ENCODE measurements at places on chromosomes 3 and 15.

GRCh38 chr15:31453558-31454318 is 127.1 kb downstream of the KLF13 start:
- DNase-seq = no peak
- H3K4me3 ChIP-seq = no peak overlapping the region
- peaks cover 28% of the 10 kb centered on the region for H3K4me1 ChIP-seq
- H3K36me3 ChIP-seq = no peaks in the 10 kb centered on the region

DNA sequence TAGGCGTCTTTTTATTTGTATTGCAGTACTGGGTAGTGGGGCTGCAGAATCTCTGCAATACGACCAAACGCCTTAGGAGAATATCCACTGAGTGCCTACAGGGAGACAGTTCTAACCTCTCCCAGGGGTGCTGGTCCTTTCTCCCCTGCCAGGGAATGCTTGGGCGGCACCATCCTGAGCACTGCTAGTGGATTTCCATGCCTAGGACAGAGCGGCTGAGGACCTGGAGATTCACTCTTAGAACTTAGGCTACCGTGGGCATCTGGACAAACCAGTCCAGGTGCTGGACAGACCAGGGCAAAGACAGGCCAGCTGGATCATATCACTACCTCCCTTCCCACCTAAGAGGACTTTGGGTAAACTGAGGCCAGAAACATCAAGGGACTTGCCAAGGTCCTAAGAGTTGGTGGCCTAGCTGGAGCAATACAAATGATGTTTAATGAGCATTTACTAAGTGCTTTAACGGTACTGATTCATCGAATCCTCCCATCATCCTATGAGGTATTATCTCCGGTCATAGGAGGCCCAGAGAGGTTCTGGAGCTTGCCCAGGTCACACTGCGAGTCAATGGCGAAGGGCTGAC is 902 bp downstream of the TMEM44 start:
- no peak overlapping the region for H3K27ac ChIP-seq
- DNase-seq = no peak
- H3K36me3 ChIP-seq = peaks cover 1% of the 10 kb centered on the region
- H3K4me3 ChIP-seq = peak overlapping the region; percentile 78

DNA sequence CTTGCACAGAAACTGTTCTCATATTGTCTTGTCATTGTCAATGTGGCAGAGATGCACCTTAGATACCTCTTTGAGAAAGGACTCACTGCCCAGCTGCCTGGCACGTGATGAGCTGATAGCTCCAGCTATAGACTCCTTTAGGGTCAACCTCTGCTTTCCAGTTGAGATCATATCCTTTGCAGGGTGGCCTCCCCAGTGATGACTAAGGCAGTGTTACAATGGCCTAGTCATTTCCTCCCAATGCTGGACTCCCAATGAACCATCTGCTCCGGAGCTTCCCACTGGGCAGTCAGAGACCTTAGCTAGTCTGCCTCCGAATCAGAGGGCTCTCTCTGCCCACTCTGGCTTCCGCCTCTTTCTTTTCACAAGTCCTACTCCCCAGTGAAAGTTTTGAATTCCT is 79.5 kb downstream of the CHRD start:
- no peaks in the 10 kb centered on the region for H3K27me3 ChIP-seq
- peaks cover 4% of the 10 kb centered on the region for H3K4me1 ChIP-seq

DNA sequence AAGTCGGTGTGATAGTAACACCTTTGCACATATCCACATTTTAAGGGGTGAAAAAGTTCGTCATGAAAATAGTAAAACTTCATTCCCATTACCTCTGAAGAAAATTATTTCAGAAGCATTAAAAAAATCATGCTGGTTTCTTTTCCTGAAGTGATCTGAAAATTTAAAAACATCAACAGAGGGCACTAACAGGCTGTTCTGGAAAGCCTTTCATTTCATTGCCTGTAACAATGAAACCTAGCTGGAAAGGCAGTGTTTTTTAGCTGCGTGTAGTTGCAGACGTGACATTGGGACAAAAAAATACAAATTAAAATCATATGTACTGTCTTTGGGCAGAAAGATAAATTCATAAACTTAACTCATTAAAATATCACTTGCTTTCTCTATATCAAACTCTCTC is 993.8 kb downstream of the GBE1 start:
- no peaks in the 10 kb centered on the region for H3K36me3 ChIP-seq
- no peaks in the 10 kb centered on the region for H3K4me1 ChIP-seq
- no peaks in the 10 kb centered on the region for H3K27me3 ChIP-seq
- no peak for DNase-seq

- no peak overlapping the region for H3K4me3 ChIP-seq
- no peaks in the 10 kb centered on the region for H3K4me1 ChIP-seq
- no peaks in the 10 kb centered on the region for H3K36me3 ChIP-seq
- peaks cover 7% of the 10 kb centered on the region for H3K27me3 ChIP-seq
These were observed 110.8 kb downstream of the ADCY5 start for GRCh38 chr3:123337948-123338619.

GRCh38 chr3:8366219-8366810 is 135.3 kb upstream of the LMCD1 start:
- H3K27ac ChIP-seq = no peak overlapping the region
- H3K4me1 ChIP-seq = no peaks in the 10 kb centered on the region
- no peaks in the 10 kb centered on the region for H3K27me3 ChIP-seq
- H3K36me3 ChIP-seq = no peaks in the 10 kb centered on the region

DNA sequence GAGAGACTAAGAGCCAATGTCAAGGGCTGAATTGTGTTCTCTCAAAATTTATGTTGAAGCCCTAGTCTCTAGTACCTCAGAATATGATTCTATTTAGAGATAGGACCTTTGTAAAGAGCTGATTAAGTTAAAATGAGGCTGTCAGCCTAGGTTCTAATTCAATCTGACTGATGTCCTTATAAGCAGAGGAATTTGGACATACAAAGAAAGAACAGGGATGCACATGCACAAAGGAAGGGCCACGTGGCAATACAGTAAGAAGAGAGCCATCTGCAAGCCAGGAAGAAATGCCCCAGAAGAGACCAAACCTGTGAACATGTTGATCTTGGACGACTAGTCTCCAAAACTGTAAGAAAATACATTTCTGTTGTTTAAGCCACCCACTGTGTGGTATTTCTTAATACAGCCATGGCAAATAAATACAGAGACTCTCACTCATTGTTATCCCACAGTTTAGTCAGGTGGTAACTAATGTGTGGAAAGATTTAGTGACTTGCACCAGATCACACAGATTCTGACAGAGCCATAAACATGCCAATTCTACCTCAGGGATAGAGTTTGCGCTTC is 652.2 kb downstream of the NAALADL2 start:
- no peak overlapping the region for H3K27ac ChIP-seq

DNA sequence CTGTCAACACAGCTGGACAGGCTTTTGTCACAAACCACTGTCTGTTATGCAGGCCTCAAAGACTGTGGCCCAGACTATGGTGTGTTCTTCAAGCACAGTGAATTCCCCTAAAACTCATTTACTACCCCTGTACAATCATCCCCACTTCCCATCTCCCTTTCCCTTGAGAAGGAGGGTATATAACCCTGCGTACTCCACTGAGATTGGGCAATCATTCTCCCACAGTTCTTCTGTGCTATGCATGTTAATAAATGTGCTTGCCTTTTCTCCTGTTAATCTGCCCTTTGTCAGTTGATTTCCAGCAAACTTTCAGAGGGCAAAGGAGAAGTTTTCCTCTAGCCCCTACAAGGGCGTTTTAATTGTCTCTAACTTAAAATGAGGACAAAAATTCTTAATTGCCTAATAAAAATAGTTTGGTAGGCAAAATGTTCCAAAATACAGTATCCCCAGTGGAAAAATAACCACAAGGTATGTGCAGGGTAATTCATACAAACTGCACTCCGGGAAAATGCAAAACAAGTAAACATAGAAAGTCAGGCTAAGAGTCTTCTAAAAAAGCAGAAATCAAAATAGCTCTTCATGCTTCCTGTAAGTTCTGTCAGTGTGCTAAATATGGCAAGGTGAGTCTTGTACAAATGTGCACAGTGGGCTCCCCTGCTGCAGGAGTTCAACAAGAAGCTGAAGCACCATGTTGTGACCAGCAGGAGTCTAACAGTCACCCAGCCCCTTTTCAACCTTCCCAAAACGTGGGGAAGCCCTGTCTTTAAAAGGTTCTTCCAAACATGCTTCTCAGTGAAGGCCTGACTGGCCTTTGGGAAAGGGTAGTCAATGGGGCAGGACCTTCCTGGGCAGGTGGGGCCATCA is 10.2 kb downstream of the ATP10A start:
- no peak for DNase-seq
- H3K36me3 ChIP-seq = no peaks in the 10 kb centered on the region
- no peaks in the 10 kb centered on the region for H3K27me3 ChIP-seq
- H3K4me3 ChIP-seq = no peak overlapping the region
- H3K27ac ChIP-seq = no peak overlapping the region

DNA sequence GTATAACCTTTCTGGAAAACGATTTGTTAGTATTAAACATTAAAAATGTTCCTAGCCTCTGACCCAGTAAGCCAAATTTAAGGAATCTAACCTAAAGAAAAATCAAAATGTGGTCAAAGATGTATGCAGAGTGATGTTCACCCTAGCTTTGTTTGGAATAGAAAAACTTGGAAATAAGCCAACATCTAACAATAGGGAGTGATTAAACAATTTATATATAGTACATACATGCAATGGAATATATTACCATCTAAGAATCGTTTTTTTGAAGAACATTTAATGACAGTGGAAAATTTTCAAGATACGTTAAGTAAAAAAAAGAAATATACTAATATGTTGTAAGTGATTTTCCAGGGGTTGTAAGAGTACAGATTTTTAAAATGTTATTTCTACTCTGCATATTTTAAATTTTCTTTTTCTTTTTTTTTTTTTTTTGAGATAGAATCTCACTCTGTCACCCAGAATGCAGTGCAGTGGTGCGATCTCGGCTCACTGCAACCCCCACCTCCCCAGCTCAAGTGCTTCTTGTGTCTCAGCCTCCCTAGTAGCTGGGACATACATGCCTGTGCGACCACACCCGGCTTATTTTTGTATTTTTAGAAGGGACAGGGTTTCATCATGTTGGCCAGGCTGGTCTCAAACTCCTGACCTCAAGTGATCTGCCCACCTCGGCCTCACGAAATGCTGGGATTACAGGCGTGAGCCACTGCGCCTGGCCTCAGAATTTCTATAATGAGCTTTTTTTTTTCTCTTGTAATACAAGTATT is 54.9 kb downstream of the ANP32A start:
- H3K27me3 ChIP-seq = peaks cover 4% of the 10 kb centered on the region
- DNase-seq = no peak

- no peaks in the 10 kb centered on the region for H3K27me3 ChIP-seq
- DNase-seq = no peak
- peak within 1 kb of the TSS; percentile 61 for H3K27ac ChIP-seq
- H3K4me3 ChIP-seq = peak within 1 kb of the TSS; percentile 76
- H3K36me3 ChIP-seq = no peaks in the 10 kb centered on the region
- peaks cover 9% of the 10 kb centered on the region for H3K4me1 ChIP-seq
These were observed at the start of gene NGLY1 for GRCh38 chr3:25782938-25783660. TSS of gene NGLY1 (minus strand) at chr3:25783443. CDS start at chr3:25783390, 53 bp downstream.

GRCh38 chr3:104564045-104564643 is 802.6 kb upstream of the ALCAM start:
- no peaks in the 10 kb centered on the region for H3K4me1 ChIP-seq
- H3K36me3 ChIP-seq = no peaks in the 10 kb centered on the region
- H3K27ac ChIP-seq = no peak overlapping the region
- H3K4me3 ChIP-seq = no peak overlapping the region
- peak; percentile 4 for DNase-seq

GRCh38 chr3:49469037-49469935 is 781 bp upstream of the DAG1 start:
- no peaks in the 10 kb centered on the region for H3K27me3 ChIP-seq
- peak overlapping the region; percentile 95 for H3K27ac ChIP-seq
- no peaks in the 10 kb centered on the region for H3K36me3 ChIP-seq
- DNase-seq = no peak

GRCh38 chr15:90033448-90033847 is 32.3 kb downstream of the ZNF710 start:
- H3K27me3 ChIP-seq = no peaks in the 10 kb centered on the region
- H3K4me1 ChIP-seq = peaks cover 28% of the 10 kb centered on the region
- no peak for DNase-seq
- no peak overlapping the region for H3K4me3 ChIP-seq
- H3K36me3 ChIP-seq = peaks cover 2% of the 10 kb centered on the region

GRCh38 chr15:74517096-74517495 is 23.9 kb upstream of the ARID3B start:
- no peak overlapping the region for H3K4me3 ChIP-seq
- H3K36me3 ChIP-seq = no peaks in the 10 kb centered on the region

DNA sequence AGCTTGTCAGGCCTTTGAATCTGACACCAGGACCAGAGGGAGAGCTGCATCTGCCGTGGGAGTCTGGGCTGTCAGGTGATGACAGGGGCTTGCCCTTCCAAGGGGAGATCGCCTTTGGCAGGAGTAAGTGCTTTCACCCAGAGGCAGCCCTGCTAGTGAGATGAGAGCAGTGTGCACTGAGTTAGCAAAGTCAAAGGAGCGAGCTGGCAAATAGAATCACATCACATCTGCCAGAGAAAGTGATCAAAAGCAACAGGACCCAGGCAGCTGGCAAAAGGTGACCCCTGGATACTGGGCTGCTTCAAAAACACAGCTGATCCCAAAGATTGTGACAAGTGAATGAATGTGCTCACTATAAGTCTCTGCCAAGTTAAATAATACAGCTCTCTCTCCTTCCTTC is 36.1 kb upstream of the PYDC2 start:
- H3K36me3 ChIP-seq = no peaks in the 10 kb centered on the region
- no peaks in the 10 kb centered on the region for H3K27me3 ChIP-seq
- H3K27ac ChIP-seq = no peak overlapping the region
- no peaks in the 10 kb centered on the region for H3K4me1 ChIP-seq
- no peak for DNase-seq
- no peak overlapping the region for H3K4me3 ChIP-seq

- peaks cover 36% of the 10 kb centered on the region for H3K36me3 ChIP-seq
- H3K27me3 ChIP-seq = no peaks in the 10 kb centered on the region
- no peak overlapping the region for H3K4me3 ChIP-seq
- H3K4me1 ChIP-seq = no peaks in the 10 kb centered on the region
- no peak overlapping the region for H3K27ac ChIP-seq
These were observed 14.8 kb downstream of the MCM2 start for GRCh38 chr3:127612966-127613365.

GRCh38 chr3:178514401-178514800 is 21.8 kb upstream of the KCNMB2 start:
- no peak overlapping the region for H3K27ac ChIP-seq
- no peaks in the 10 kb centered on the region for H3K36me3 ChIP-seq
- H3K4me3 ChIP-seq = no peak overlapping the region
- H3K4me1 ChIP-seq = peaks cover 5% of the 10 kb centered on the region
- no peaks in the 10 kb centered on the region for H3K27me3 ChIP-seq
- DNase-seq = no peak

DNA sequence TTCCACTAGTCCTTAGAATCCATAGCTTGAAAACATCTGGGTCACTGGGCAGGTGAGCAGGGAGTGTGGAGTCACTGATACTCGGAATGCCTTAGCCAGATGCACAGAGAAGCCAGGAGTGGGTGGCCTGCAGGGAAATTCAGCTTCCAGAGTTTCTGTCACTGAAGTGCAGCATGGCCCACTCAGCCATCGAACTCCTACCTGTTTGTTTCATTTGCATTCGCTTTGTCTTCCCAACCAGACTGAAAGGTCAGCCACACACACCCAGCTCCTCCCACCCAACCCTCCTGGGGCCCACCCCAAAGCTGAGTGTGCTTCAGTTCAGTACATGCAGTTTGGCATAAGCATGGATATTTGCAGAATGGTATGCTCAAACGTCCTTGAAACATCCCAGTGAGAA is 124.5 kb upstream of the ATP10A start:
- no peaks in the 10 kb centered on the region for H3K27me3 ChIP-seq
- no peak overlapping the region for H3K4me3 ChIP-seq
- H3K4me1 ChIP-seq = no peaks in the 10 kb centered on the region
- H3K27ac ChIP-seq = no peak overlapping the region
